Large intestine (tissue), 12 donors: ENCODE measurements at places on chromosomes 1 and 21. TPM values are rescaled to one million over a fixed set of nuclear protein-coding genes. Genes with fewer than 3 reads are reported as not detected.
A peak's percentile ranks its signal among the peaks of the same experiment; 100 is the strongest.

The KIF21B gene
- 1.5 TPM for polyA plus RNA-seq

The C1orf185 gene
- polyA plus RNA-seq = not detected

The OR2M3 gene
- not detected for polyA plus RNA-seq

The MAGI3 gene
- polyA plus RNA-seq = 27.0 TPM

The TTC39A gene
- 19.2 TPM for polyA plus RNA-seq

The ADAM30 gene
- not detected for polyA plus RNA-seq

The AGT gene
- polyA plus RNA-seq = 191 TPM

The CELA3A gene
- 0.25 TPM for polyA plus RNA-seq

The RGS5 gene
- 122 TPM for polyA plus RNA-seq

The TAL1 gene
- 2.2 TPM for polyA plus RNA-seq

The PADI3 gene
- polyA plus RNA-seq = not detected

The FCRL4 gene
- polyA plus RNA-seq = 0.07 TPM

The HSD3B1 gene
- polyA plus RNA-seq = not detected

The PAQR7 gene
- 42.9 TPM for polyA plus RNA-seq

- no peak for DNase-seq
These were observed 160.5 kb downstream of the FOXD2 start for GRCh38 chr1:47598357-47598756.

- DNase-seq = no peak
These were observed 154.4 kb downstream of the PTPRU start for GRCh38 chr1:29390491-29391361.

GRCh38 chr1:23426828-23427227 lies 2.3 kb upstream of the TCEA3 start:
- DNase-seq = no peak

- no peak for DNase-seq
These were observed 12.6 kb downstream of the FTCD start for GRCh38 chr21:46142582-46143473.

- DNase-seq = peak; percentile 62
These were observed 150.1 kb upstream of the FGGY start for GRCh38 chr1:59146651-59147358.

GRCh38 chr1:153790966-153791647 lies 15.9 kb downstream of the SLC27A3 start:
- no peak for DNase-seq

DNA sequence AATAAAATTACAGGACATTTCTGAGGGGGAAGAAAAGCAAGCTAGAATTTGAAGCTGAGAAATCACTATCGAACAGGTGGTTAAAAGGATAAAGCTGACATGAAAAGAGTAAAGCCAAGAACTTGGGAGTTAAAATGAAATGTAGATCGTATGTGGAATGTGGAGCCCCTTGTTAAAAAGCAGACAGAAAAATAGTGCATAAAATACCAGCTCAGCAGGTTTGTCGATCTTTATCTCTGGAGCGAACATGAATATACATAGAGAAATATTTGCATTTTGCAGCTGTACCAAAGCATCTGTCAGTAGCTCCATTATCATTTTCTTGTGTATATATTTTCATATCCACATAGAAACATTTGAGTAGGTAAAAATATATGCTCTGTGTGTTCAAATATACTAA lies 73.6 kb upstream of the CDC42BPA start:
- no peak for DNase-seq

DNA sequence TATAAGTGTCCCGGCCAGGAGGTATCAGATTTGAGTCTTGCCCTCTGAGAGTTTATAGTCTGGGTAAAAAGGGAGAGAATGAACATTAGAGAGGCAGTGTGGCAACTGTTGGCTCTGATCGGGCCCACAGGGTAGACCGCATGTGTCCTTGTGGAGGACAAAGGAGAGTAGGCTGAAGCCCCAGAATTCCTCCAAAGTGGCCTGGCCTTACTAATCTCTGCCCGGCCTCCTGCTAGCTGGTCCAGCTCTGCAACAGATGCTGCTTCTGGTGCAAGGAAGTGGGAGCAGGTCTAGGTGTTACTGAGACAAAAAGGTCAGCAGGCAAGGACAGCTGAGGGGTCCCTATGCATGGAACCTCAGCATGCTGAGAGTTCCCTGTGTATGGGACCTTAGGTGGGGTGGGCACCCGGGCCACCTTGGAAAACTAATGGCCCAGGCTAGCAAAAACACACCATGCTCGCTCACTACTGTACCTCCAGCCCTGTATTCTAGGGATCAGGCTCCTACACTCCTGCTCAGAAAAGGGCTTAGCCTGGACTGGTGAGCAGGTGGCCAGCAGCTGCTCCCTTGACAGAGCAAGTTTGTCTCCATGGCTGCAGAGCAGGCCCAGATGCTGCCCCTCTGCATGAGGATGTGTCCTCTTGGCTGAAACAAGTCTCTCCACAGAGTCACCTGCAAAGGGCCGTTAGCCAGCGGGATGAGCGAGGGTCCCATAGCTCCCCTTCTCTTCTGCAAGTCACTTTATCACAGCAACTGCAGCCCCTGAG lies 30.3 kb upstream of the RGS16 start:
- no peak for DNase-seq

DNA sequence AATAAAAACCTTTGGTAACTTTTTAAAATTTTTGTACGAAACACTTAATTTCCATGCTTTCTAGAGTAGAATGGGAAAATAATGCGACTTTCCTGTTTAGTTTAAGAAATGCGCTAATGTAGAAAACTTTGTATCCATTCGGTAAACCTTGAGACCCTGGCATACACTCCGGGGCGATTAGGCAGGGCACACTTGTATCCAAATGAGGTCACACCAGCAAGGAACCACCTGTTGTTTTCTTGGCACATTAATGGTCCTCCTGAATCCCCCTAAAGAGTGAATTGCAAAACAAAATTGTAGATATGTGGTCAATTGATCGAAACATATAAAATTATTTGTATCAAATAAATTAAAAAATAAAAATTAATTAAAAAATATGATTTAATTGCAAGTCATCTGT lies 25.2 kb downstream of the CHODL start:
- no peak for DNase-seq

- DNase-seq = no peak
These were observed 996 bp upstream of the C1orf159 start for GRCh38 chr1:1116701-1117468.

- no peak for DNase-seq
These were observed 21.4 kb upstream of the PADI1 start for GRCh38 chr1:17183388-17184160.

GRCh38 chr1:199302554-199302953 lies 663.7 kb downstream of the PTPRC start:
- DNase-seq = no peak

DNA sequence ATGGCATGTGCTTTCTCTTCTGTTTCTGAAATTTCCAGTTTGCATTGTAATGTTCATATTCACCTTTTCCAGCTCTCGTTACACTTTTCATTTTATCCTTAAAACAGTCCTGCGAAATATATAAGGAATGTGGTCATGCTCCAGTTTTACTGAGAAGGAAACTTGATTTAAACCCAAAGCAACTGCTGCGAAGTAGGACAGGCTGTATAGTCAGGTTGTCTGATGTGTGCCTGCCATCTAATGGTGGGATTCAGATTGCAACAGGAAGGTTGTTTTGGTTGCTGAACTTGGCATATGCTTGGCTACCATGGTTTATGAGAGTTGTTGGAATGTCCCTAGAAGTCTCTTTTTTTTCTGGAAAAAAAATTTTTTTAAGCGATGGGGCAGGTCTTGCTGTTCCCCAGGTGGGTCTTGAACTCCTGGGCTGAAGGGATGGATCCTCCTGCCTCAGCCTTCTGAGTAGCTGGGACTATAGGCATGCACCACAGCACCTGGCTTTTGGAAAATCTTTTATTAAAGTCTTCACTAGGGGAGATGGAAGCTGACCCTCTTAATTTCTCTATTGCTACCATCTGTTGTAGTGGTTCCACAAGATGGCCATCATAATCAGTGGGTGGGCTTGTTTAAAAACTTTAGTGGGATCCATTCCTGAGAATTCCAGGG lies 86.9 kb downstream of the UCK2 start:
- DNase-seq = peak; percentile 69

GRCh38 chr1:225603538-225604354 lies 49.2 kb downstream of the ENAH start:
- no peak for DNase-seq

DNA sequence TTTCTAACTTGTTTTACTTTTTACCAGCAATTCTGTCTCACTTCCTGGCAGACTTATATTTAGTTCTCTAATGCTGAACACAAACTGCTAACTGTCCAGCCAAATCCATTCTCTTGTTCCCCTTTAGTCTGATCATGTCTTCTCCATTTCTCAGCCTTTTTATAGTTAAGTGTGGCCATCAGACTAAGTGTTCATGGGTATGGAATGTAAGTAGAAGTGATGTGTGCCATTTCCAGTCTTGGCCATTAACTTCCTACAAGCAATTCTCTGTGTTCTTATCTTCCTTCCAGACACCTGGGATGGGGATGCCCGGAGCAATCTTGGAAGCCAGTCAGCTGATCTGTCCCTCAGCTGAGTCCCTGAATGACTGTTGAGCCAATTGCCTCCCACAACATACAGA lies 165.8 kb downstream of the ST6GALNAC3 start:
- DNase-seq = peak; percentile 44

DNA sequence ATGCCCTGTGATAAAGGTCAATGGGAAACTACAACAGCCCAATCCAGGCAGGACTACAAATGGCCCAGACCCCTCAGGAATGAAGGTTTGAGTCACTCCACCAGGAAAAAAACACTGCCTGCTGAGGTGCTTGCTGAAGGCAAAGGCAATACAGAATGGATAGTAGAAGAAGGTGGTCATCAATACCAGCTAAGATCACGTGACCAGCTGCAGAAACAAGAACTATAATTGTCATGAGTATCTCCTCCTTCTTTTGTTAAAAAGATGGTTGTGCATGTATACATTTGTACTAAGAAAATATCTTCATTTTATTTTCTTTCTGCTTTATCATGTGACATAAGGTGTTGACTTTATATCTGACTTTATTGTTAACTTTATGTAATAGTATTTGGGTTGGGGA lies 23.4 kb upstream of the ZNF644 start:
- DNase-seq = no peak

DNA sequence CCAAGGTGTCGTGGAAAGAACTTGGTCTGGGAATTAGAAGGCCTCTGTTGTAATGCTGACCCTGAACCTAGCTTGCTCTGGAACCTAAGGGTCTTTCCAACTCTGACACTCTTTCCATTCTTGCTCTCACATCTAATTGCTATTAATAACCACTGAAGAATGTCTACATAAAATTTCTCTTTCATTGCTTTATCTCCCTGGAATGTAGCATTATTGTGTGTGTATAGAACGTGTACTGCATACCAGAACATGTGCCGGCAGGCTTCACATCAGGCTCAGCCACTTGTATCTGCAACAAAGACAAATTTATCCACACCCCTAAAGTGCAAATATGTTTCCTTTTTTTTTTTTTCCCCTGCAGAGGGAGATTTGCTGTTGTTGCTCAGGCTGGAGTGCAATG lies 13.9 kb upstream of the LAX1 start:
- DNase-seq = no peak

DNA sequence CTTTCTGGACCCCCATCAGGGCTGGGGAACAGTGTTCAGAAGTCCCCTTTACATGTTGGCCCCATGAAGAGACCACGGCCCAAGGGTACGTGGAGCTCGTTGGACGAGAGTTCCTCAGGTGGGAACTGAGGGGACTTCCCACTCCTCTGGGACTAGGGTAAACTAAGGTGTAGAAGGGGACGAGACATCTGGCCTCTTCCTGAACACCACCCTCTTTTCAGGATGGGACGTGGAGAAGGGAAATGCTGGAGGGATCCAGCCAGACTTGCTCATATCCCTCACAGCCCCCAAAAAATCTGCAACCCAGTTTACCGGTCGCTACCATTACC lies 2.0 kb downstream of the NAXE start:
- DNase-seq = no peak

DNA sequence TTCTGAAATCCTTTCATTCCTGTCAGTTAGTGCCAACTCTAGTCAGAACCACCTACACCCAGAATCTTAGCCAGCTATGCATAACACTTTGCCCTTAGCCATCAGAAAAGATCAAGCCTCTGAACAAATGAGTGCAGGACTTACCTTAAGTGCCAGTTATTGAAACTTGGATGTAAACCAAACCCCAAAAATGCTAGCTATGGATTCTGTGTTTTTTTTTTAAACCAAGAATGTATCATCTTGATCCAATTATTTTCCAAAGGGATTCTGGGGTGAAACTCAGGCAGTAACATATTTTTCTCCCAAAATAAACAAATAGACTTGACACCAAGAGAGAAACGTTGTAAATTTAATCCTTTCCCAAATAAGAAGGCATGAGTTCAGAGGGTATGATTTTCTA lies 538.6 kb upstream of the ADAMTS5 start:
- no peak for DNase-seq

DNA sequence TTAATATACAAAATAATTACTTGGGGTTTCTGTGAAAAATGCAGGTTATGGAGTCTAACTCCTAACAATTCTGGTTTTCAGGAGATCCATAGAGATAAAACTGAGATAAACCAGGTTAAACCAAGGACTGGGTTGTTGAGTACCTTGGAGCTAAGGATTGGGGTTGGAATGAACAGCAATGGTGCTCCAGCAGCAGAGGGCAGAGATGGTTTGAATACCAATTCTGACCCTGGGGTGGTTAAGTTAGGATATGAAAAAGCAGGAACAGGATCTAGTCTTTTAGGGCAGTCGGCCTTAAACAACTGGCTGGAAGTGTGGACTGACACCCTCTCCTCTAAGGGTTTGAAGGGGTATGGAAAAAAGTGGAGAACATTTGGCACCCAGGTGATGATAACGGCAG lies 53.0 kb downstream of the UROD start:
- no peak for DNase-seq

DNA sequence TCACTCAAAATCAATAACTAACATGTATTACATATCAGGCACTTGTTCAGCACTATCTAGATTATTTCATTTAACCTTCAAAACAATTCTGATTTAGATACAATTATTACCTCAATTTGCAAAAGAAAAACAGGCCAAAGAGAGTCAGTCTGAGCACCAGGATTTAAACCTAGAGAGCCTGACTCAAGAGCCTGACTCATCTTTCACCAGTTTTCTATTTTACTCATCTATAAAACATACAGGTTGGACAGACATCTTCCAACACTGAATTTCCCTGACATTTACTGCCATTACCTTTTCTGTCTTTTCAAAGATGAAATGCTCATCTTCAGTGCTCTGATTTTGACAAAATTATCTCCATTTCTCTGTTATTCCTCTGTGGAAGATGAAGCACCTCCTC lies 116.5 kb downstream of the MRPL39 start:
- no peak for DNase-seq

GRCh38 chr1:13761883-13762282 lies 61.9 kb downstream of the PRDM2 start:
- no peak for DNase-seq

DNA sequence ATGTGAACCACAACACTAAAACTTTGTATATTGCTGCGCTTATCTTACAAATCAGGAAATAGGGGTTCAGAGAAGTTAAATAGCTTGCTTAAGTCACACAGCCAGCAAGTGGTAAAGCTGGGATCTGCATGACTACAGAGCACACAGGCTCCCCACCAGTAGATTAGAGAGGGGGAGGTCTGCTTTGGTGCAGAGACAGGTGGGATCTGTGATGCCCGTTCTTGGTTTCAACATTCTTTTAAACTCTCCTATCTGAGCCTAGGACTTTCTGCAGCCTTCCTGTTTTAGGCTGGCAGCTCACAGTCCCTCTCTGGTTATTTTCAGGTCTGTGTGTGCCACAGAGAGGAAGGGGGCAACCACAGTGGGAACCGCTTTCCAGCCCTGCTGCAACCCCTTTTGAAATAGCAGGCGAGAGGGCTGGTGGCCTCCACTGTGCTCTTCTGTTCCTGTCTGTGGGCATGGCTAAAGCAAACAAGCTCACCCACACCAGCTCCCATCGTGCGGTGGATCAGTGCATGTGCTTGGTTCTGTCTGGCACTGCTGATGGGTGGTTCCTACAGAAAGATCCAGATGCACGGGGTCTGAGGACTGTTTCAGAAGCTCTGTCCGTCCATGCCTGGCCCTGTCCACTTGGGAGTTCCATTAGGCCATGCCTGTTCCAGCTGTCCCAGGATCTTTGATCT lies 1.7 kb upstream of the IL6R start:
- DNase-seq = no peak
